CD4-positive, alpha-beta T cell treated with Interleukin-17A for 4 hours (primary cell): ENCODE measurements at places on chromosomes 3 and 15.

- DNase-seq: peak; percentile 3
Measured at GRCh38 chr3:185363662-185364203, 797 bp downstream of the MAP3K13 start.

GRCh38 chr3:8317661-8318649 lies 183.7 kb upstream of the LMCD1 start:
- DNase-seq: no peak

- DNase-seq: peak; percentile 68
Measured at GRCh38 chr15:65833501-65834205, 35.6 kb upstream of the RAB11A start.

DNA sequence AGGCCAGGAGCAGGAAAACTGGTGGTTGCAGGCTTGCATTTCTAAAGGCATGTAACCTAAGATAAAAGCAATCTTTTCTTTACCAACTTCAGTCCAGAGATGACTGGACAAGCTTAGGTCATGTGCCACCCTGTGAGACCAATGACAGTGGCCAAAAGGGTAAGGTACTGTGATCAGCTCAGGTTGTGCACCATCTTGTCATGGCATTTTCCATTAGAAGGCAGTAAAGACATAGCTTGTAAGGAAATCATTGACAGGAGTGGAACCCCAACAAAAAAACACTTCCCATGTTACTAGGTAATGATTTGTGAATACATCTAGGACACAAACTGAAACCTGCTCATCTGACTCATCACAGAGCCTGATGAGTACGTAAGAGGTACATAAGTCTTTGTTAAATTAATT lies 35.2 kb downstream of the SSR3 start:
- DNase-seq: no peak

GRCh38 chr3:159748425-159748824 lies 240.2 kb upstream of the IL12A start:
- DNase-seq: no peak

DNA sequence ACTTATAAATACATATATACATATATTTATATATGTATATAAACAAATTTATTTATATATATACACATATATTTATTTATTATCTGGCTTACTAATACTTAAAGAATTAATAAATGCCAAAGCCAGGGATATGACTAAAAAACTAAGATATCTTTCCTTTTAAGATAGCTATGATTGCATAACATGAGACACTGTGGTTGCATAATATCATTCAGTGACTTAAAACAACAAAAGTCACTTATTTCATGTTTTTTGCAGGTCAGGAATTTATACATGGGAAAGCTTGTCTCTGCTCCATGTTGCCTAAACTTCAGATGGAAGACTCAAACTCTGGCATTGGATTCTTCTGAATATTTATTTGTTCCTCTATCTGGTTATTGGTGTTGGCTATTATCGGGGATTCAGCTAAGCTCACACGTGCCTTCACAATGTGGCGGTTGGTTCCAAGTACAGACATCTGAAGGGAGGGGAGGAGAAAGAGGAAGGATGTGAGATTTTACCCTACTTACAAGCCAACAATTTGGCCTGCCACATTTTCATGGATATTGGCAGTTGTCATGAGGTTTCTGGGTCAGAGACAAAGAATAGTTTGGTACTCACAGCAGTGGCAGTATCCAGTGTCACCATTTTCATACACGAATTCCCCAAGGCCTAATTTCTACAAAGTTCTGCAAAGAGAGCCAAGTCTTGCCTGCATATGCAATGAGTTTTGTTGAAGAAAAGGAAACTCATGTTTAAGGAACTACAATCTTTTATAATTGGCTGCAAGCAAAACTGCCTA lies 381.6 kb downstream of the EPHA3 start:
- no peak for DNase-seq

DNA sequence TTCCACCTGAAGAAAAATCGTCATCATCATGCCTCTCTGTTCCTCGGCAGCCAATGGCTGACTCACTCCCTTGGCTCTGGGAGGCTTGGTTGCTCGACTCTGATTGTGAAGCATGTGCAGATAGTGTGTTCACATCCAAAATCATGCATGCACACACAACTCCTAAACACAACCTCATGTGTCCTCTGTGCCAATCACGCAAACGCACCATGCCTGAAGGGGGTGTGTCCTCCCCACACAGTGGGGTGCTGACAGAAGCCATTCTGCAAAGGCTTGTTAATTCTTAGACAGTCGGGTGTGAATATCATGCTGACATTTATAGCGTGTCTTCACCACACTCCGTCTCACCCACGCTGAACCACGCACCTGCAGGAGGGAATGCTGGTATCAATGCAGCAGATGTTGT lies 11.4 kb upstream of the CCDC174 start:
- no peak for DNase-seq

- no peak for DNase-seq
Measured at GRCh38 chr15:44873103-44873502, 83.4 kb upstream of the TERB2 start.

DNA sequence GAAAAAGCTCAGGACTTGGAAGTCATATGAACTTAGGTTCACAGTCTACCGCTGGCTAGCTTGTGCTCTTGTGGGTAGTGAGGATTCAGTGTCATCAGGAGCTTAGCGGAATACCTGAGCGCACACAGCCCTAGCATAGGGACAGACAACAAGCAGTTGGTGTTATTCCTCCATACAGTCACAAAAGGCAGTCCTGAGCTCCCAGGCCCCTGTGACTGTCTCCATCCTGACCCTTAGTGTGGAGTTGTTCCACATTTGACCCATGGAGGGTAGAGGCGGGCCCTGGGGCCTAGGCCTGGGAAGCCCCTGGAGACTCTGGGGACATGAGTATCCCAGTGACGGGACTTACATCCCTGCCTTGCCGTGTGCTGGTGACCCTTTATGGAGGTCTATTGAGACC lies 131.5 kb upstream of the PLXNA1 start:
- DNase-seq: no peak

- DNase-seq: no peak
Measured at GRCh38 chr3:134423153-134423552, 48.9 kb upstream of the AMOTL2 start.

- DNase-seq: no peak
Measured at GRCh38 chr3:12955651-12956315, 114.4 kb upstream of the RPL32 start.

GRCh38 chr3:151726016-151726415 lies 7.7 kb upstream of the AADACL2 start:
- no peak for DNase-seq

- DNase-seq: no peak
Measured at GRCh38 chr15:44836094-44836493, 99.8 kb downstream of the TRIM69 start.
